NCI-H2227 treated with DMSO at 0.1 percent for 48 hours (cell line): ENCODE measurements at places on chromosomes 4 and X.

DNA sequence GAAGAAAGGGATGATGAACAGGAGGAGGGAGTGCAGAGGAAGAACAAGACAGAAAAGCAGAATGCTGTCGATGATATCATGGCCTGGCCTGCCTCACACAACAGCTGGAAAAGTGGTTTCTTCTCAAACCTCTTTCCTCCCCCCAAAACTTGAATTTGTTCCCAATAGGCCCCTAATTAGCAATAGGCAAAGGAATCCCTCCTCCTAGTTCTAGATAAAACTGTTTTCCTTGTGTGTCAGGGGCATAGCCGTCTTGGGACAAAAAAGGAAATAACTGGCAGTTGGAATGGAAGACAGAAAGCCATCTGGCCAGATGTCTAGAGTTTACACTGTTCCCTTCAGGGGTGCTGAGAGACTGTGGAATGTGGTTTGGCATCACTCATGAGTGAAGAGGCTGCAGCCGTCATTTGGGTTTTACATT lies 177.8 kb upstream of the C1QTNF7 start:
- no peak for DNase-seq

DNA sequence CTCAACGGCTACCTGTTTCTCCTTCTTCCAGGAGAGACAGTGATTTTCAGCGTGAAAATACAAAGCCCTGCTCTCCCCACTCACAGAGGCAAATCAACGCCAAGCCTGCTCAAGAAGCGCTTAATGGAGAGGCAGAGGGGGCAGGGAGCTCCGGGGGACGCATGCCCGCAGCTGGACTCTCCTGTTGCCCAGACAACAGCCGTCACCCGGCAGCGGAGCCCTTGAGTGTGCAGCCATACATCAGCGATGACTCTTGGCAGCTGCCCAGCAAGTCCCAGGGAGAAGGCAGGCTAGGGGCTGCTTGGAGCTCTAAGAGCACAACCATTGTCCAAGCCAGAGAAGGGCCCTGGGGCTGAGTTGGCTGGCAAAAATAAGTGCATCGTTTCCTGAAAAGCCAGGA lies 71.0 kb upstream of the AFAP1 start:
- peak; percentile 84 for DNase-seq

DNA sequence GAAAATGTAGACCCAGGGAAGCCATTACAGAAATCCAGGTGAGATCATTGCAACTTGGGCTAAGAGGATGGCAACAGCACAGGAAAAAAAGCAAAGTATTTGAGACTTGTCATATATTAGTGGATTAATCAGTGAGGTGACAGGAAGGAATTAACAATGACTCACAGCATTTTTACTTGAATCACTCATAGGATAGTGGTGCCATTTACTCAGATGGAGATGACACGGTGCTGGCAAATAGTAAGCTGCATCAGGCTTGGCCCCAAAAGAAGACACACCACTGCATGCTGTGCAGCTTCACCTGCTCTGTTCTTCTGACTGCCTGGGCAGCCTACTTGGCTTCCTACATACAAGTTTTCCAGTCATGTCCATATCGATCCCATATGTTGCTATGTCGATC lies 144.8 kb downstream of the FRYL start:
- DNase-seq: no peak

DNA sequence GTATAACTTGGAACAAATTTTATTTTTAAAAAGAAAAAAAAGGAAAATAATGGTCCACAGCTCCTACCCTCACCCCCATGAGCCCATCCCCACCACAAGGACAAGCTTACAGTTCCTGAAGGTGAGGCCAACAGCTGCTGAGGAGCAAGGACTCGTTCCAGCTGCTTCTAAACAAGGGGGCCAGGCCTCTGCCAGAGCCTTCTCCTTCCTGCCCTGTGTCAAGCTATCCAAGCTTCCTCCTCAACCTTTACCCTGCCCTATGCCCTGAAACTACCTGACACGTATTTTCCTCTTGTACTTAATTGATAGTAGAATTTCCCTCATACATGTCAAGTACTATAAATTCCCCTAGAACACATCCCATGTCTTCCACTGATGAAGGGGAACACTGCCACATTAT lies 8.8 kb downstream of the SH3D19 start:
- DNase-seq: no peak

DNA sequence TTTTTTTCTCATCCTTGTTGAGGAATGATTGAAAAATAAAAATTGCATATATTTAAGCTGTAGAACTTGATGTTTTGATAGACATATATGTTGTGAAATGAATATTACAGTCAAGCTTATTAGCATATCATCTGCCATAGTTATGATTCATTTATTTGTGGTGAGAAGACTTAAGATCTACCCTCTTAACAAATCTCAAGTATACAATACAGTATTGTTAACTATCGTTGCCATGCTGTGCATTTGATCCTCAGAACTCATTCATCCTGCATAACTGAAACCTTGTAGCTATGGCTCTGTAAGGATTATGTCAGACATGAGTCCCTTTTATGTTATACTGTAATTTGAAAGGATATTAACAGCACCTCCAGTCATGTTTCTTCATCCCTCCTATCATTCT lies 2045.3 kb downstream of the ARAP2 start:
- DNase-seq: no peak

GRCh38 chrX:154443992-154444754 lies at the start of gene FAM50A:
FAM50A (plus strand) TSS chrX:154444141; CDS start chrX:154444236, 95 bp downstream.
- peak; percentile 49 for DNase-seq

GRCh38 chr4:105936901-105937300 lies 41.6 kb downstream of the NPNT start:
- no peak for DNase-seq

DNA sequence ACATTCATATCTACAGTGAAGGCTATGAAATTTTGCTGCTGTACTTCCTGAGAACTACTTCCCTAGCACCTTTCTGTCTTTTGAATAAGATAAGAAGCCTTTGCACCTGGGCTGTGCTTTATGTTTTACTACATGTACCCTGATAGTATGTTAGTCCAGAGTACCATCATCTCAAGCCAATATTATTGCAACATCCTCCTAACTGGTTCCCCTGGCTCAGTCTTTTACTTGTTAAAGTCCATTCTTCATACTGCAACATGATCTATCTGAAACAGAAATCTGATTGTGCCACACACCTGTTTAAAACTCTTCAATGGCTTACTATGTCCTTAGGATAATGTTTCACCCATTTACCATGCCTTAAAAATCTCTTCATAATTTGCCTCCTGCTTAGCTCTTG lies 102.3 kb downstream of the AGTR2 start:
- no peak for DNase-seq

DNA sequence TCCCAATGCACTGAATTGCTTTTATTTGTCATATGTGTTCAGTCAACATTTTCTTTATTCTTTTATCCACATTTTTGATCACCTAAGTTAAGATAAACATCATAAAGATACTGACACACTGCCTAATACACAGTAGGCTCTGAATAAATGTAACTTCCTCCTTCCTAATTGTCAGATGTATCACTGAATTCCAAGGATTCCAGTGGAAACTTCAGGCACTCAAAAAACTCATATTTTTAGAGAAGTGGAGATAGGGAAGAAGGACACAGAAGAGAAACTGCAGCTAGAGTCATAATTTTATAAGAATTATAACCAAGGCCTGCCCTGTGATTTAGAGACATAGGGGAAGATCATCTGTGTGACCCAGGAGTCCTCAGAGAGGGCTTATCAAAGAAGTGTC lies 753.3 kb downstream of the ADGRL3 start:
- DNase-seq: no peak

DNA sequence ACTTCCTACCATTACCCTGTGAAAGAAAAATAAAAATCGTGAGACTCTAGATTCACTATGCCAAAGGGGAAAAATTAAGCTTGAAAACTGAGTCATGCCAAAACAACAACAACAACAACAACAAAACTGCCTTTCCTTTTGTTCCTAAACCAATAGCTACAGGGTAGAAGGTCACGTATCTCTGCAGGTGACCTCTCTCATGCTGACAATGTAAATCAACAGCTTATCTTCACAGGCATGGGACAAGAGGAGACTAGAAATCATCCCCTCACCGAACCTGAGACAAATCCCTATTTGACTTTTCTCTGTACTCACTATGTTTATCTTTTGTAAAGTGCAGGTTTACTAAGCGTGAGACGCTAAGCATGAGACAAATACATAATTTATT lies 20.5 kb upstream of the AADAT start:
- DNase-seq: no peak

DNA sequence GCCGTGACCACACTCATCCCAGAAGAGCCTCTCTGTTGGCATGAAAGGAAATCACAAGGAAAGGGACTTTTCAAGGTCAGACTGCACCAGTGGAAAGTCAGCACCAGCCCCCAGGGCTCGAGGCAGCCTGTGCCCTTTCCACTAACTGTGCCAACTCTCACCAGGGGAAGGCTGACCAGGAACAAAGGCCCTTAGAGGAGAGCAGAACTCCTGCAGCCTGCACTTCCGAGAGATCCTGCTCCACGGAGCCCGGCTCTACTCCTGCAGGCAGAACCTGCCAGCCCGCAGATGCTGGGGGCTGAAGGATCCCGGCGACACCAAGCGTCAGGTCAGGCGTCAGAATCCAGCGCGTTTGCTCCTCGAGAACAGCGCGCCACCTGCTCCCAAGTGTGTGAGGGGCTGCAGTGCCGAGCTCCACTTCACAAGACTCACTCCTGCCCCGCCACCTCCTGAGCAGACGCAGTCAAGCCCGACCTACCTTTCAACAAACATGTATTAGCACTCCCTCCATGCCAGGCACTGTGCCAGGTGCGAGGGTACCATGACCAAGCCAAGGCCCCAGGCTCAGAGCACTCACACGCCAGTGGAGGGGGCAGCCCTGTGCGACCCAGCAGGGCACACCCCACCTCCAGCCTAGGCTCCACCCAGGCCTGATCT lies 13.6 kb upstream of the HELT start:
- peak; percentile 43 for DNase-seq

- DNase-seq: no peak
These were observed 52.3 kb upstream of the HOPX start for GRCh38 chr4:56733352-56733751.

GRCh38 chrX:113770071-113770470 lies 813.8 kb upstream of the HTR2C start:
- DNase-seq: no peak

GRCh38 chr4:186827534-186827897 lies 103.9 kb upstream of the FAT1 start:
- no peak for DNase-seq

- no peak for DNase-seq
These were observed 65.6 kb downstream of the ATXN3L start for GRCh38 chrX:13254076-13254785.

GRCh38 chr4:23373261-23373660 lies 516.6 kb downstream of the PPARGC1A start:
- DNase-seq: no peak

- no peak for DNase-seq
These were observed 11.0 kb downstream of the SRD5A3 start for GRCh38 chr4:55356991-55357461.

GRCh38 chr4:184064877-184065276 lies 152.8 kb downstream of the ENPP6 start:
- no peak for DNase-seq

DNA sequence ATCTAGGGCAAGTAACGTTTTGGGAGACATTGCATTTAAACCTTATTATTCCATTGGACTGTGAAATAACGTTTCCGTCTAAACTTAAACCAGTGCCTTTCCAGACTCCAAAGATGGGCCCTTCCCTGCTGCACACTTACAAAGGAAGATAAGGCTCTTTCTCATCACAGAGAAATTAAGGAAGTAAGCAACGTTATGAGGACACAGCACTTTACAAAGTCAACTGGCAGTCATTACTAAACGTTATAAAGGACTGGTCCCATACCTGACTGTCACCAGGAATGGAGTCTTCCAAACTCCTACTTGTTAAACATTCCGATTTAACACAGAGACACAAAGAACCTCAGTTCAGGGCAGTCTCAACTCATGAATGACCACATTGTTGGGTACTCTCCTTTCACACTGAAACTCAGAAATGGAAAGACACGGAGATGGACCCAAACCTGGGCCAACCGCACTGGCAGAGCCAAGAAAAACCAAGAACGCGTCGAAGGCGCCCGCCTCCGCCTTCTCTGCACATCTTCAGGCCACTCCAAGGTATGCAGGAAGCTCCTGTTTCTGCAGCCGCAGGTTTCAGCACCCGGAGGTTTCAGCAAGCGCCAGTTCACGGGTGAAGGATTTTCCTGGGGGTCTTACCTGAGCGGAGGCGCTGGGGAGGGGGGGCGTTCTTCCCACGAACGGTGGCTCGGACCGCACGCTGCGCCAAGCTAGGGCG lies 670 bp downstream of the PAPSS1 start:
- DNase-seq: peak; percentile 53

DNA sequence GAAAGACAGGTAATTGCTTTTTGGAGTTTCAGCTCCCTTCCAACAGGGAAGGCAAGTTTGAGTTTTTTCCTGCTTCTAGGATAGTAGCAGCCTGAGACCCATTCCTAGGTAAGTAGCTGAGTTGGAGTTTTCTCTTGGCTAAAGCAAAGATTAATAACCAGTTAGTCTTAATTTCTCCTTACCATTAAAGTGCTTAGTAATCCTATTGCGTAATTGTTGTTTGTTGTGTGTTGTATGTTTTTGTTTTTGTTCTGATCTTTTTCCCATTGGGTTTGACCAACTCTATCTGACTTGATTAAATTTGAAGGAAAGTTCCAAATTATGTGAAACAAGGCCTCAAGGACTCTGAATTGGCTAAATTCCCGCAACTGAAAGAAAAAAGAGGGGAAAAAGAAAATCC lies 83.5 kb downstream of the TBX22 start:
- no peak for DNase-seq

DNA sequence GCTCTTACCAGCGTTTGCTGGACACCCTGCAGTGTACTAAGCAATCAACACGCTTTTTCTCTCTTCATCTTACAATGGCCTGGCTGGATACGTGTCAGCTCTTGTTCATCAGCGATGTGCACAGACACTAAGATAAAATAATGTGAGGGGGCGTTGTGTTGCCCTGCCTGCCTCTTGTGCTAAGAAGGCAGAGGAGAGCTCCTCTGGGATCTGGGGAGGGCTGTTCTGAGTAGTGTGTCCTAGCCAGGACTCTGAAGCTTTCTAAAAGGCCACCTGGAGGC lies 49.7 kb downstream of the NELFA start:
- DNase-seq: peak; percentile 11

GRCh38 chr4:167052631-167053091 lies 181.6 kb downstream of the SPOCK3 start:
- DNase-seq: no peak

- DNase-seq: no peak
These were observed 57.7 kb downstream of the IL13RA2 start for GRCh38 chrX:114959729-114960128.

DNA sequence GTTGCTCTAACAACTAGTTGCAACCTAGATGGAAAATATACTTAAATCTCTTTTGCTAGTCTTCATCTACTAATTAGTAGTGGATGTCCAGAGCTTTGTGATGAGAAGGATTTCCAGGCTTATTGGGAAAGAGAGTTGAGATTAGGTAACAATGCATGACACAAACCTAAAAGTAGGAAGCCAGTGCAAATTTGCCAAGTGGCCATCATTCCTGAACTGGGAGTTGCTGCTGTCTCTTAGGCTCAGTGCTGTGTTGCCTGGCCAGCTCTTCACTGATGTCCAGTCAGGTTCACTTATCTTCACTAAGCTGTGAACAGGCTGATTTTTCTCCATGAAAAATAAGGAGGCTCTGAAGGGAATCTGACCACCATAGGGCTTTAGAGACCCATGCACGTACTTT lies 105.6 kb upstream of the AMOT start:
- no peak for DNase-seq
